ENCODE measurements at places on chromosomes 3 and 15.

- H3K36me3 ChIP-seq = no peaks in the 10 kb centered on the region
- H3K27ac ChIP-seq = no peak overlapping the region
- no peak for DNase-seq
- no peaks in the 10 kb centered on the region for H3K27me3 ChIP-seq
Measured at GRCh38 chr3:32934150-32934742, 17.2 kb upstream of the CCR4 start.

DNA sequence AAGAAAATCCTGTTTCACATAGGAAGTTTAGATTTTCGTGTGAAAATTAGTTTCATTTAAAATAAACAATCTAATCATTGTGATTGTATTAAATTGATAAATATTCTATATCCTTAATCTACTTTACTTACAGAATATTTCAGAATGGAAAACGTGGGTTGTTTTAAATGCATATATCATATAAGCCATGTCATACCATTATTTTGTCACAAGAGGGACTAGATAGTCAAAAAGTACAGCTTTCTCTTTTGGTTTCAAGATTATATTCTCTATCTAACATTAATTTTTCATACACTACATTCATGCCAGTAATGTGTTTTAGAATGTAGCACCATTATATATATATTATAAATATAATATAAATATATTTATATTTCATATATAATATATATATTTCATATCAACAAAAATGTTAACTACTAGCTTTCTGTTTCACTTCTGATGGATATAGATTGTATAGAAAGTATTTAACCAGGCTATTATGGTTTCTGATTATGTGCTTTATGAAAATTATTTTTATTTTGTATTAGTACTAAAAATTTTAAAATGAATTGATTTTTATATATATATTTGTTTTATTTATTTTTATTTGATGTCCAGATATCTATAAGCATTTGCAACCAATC is 45.3 kb downstream of the OSTN start:
- no peaks in the 10 kb centered on the region for H3K4me1 ChIP-seq
- no peak for DNase-seq
- H3K27ac ChIP-seq = no peak overlapping the region
- H3K4me3 ChIP-seq = no peak overlapping the region
- H3K36me3 ChIP-seq = no peaks in the 10 kb centered on the region

DNA sequence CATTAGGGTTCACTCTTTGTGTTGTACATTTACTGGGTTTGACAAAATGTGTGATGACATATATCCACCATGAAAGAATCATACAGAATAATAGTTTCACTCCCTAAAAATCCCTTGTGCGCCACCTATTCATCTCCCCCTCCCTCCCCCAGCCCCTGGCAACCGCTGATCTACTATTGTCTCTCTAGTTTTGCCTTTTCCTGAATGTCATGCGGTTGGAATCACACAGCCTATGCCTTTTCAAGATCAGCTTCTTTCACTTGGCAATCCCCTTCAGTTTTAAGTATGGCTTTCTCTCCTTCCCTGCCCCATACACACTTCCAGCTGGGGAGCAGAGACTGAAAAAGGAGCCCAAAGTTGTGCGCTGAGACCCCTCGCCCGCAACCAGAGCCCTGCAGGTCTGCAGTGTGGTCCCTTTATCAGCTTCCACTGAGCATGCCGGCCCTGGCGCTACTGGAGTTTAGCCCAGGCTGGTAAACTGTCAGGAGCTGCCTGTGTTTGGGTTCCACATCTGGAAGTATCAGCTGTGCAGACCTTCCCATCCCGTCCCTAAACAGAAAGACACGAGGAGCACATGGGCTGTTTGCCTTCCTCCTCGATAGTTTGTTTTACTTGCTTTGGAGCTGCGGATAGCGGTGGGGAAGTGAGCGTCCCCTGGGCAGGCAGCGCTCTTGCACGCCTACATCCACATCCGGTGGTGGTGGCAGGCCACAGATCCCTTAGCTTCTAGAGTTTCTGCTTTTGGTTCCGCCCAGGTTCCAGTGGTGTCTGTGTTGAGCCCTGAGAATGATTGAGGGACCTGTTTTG is 12.3 kb downstream of the BOC start:
- no peak for DNase-seq
- H3K27ac ChIP-seq = no peak overlapping the region
- no peaks in the 10 kb centered on the region for H3K36me3 ChIP-seq
- no peaks in the 10 kb centered on the region for H3K4me1 ChIP-seq

GRCh38 chr3:70386846-70387245 is 74.4 kb upstream of the MDFIC2 start:
- no peak overlapping the region for H3K4me3 ChIP-seq
- DNase-seq = no peak
- H3K4me1 ChIP-seq = no peaks in the 10 kb centered on the region
- no peak overlapping the region for H3K27ac ChIP-seq

GRCh38 chr15:26096581-26096980 is 233.5 kb upstream of the ATP10A start:
- DNase-seq = no peak
- H3K4me3 ChIP-seq = no peak overlapping the region
- no peaks in the 10 kb centered on the region for H3K27me3 ChIP-seq

DNA sequence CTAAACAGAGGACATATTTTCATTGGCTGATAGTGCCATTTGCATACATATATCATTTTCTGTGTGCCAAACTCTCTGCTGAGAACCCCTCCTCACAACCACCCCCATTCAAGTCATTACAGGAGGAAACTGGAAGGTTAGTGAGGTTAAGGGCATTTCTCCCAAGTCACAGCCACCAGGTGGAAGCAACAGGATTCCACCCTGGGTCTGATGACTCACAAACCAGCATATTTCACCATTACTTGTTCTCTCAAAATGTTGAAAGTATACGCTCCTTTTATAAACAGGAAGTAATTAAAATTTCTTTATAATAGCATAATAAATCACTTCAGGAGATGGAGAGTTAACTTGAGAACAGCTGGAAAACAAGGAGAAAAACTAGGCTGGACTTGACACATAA is 398.6 kb upstream of the WNT5A start:
- no peak overlapping the region for H3K4me3 ChIP-seq
- no peaks in the 10 kb centered on the region for H3K36me3 ChIP-seq

DNA sequence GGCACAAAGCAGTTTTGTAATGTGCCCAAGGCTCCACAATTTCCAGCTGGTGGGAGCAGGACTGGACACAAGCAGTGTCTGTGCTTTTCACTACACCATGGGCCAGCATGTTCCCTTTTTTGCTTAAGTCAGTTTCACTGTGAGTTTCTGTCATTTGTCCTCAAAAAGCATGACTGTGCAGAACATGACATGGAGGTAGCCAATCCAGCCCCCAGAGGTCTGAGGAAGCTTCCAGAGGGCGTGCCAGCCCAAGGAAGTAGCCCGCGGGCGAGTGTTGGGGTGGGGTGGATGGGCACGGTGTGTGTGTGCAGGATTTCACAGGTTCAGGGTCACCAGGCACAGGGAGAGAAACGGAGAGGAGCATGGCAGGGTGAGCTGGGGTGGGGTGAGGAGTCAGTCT is 8.0 kb upstream of the EEFSEC start:
- H3K27me3 ChIP-seq = no peaks in the 10 kb centered on the region
- DNase-seq = no peak
- H3K27ac ChIP-seq = no peak overlapping the region
- no peak overlapping the region for H3K4me3 ChIP-seq
- no peaks in the 10 kb centered on the region for H3K4me1 ChIP-seq

DNA sequence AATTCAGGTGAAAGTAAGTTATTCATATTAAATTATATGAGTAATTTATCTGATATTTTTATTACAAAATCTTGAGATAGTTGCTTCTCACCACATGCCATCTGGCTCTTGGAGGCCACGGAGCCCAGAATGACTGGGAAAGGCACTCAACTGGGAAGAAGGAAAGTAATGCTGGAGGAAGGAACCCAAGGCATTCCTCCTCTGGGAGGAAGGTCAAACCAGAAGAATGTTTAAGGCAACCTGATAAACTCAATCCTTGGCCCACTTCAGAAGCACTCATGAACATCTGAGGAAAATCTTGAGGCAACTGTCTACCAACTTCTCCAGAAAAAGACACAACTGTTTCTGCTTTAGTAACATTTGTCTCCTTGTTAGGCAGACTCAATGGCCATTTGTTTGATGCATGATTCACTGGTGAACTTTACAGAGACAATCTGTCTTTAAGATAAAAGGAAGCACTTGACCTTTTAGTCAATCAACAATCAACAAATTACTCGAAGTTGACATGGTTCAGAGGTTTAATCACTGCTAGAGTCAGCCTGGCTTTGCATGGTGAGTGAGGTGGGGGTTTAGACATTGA is 261.4 kb upstream of the MME start:
- H3K4me3 ChIP-seq = no peak overlapping the region
- H3K27me3 ChIP-seq = no peaks in the 10 kb centered on the region
- no peaks in the 10 kb centered on the region for H3K4me1 ChIP-seq
- H3K27ac ChIP-seq = no peak overlapping the region
- no peak for DNase-seq

DNA sequence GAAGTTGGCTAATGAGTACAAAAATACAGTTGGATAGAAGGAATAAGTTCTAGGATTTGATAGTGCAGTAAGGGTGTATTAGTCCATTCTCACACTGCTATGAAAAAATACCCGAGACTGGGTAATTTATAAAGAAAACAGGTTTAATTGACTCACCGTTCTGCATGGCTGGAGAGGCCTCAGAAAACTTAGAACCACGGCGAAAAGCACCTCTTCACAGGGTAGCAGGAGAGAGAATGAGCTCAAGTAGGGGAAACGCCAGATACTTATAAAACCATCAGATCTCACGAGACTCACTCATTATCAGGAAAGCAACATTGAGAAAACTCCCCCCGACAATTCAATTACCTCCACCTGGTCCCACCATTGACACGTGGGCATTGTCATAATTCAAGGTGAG is 483.3 kb downstream of the TUSC7 start:
- H3K27ac ChIP-seq = no peak overlapping the region
- H3K4me1 ChIP-seq = no peaks in the 10 kb centered on the region
- no peak for DNase-seq
- H3K4me3 ChIP-seq = no peak overlapping the region

DNA sequence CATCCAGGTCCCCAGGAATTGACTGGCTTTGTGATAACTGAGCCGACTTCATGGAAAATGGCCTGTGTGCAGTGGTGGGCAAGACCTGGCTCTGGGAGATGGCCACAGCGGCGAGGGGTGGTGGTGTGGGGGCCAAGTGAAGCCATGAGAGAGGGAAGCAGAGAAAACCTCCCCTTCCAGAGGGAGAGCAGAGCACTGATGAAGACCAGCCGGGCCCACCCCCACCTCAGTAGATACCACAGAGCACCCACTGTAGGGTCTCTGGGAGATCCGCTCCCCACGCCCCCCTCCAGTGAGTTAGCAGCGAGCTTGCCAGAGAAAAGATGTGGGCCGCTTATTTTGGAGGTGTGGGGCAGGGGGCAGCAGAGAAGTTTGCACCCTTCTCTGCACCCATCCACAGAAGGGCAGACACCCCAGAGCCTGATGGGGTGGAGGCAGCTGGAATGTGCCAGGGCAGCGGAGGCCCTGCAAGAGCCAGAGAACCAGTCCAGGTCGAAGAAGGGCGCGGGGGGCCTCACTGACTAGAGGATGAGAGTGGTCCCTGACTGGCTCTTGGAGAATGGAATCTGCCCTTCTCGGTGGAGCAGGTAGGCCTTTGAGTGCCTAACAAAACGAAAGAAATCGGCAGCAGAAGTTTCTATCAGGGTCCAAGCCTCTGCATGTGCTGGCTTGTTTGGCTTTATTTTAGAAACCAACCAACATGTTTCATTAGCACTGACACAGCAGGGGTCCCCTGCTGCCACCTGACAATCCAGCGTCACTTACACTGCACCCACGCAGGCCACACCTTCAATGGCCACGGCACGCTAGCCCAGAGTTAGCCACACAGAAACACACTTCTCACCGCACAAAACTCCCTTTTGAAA is 28.3 kb downstream of the MELTF start:
- peaks cover 17% of the 10 kb centered on the region for H3K4me1 ChIP-seq
- H3K36me3 ChIP-seq = no peaks in the 10 kb centered on the region

DNA sequence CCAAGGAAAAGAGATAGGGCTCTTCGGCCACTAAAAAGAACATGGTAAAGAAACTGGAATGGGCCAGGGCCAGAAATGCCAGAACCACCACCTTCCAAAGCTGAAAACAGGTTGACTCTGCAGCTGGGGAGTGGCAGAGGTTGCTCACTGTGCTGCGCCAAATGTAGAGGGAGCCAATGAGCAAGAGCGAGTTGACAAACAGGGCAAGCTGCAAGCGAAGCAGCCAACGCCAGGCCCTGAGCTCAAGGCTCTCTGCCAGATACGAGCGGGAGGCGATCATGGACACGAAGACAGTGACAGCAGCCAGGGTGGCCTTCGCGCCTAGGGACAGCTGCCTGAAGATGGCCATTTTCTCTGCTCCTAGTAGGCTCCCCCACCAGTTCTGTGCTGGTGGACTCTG is 3.1 kb downstream of the GLB1 start:
- no peaks in the 10 kb centered on the region for H3K4me1 ChIP-seq
- H3K27ac ChIP-seq = no peak overlapping the region
- DNase-seq = no peak
- no peak overlapping the region for H3K4me3 ChIP-seq
- peaks cover 34% of the 10 kb centered on the region for H3K36me3 ChIP-seq

DNA sequence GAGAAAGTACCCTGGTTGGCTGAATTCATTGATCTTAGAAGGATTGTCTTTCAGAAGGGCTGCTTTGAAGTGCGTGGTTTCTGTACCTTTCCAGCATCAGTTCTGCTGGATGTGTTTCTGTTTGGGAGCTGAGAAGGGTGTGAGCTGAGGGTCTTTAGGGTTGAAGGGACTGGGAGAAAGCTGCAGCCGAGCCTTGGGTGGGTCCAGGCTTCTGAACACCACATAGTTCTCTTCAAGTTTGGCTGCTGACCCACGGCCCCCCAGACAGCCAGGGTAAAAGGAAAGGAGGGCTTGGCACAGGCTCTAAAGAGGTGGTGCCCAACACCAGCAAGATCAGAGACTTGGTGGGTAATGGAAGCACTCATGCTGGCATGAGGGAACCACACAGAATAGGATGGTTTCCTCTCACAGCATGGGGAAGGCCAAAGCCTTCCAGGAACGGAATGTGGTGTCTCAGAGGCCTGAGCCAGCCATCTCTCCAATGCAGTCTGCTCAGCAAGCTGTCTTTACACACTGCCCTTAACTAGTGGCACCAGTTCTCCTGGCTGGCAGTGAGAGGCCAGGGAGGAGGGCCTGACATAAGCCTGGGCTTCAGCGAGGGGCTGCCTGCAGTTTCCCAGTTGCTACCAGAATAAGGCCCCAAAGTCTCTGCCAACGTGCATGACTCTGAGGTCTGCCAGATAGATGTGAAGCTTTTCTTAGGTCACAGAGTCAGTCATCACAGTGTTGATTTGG is 239.0 kb upstream of the TRIM42 start:
- no peak for DNase-seq
- no peaks in the 10 kb centered on the region for H3K36me3 ChIP-seq
- H3K4me3 ChIP-seq = no peak overlapping the region
- H3K27me3 ChIP-seq = no peaks in the 10 kb centered on the region
- H3K4me1 ChIP-seq = no peaks in the 10 kb centered on the region

DNA sequence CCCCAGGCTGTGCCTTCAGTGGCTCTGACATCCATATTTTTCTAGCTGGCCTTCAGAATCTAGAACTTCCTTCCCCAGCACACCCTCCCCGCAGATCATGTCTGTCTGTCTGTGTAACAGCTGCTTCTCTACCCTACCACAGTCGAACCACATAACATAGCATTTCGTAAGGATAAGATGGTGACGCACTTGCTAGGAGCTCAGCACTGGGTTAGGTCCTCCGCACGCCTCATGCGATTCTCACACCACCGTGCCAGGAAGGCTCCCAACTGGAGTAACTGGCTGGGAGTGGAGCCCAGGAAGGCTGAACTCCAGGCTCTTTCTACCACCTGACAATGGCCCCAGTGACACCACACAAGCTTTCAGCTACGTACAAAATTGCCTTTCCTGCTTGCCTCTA is 168.6 kb downstream of the STT3B start:
- no peak overlapping the region for H3K4me3 ChIP-seq
- no peaks in the 10 kb centered on the region for H3K4me1 ChIP-seq
- no peak for DNase-seq
- peaks cover 5% of the 10 kb centered on the region for H3K36me3 ChIP-seq
- H3K27ac ChIP-seq = no peak overlapping the region
